Temporal lobe (tissue), 4 donors: ENCODE measurements at places on chromosomes 7 and 10. TPM values are rescaled to one million over a fixed set of nuclear protein-coding genes. Genes with fewer than 3 reads are reported as not detected.

Gene WNT8B
- not detected for total RNA-seq

Gene CTNNA3
- total RNA-seq, result 1.5 TPM

Gene OR6B1
- not detected for total RNA-seq

Gene TMEM225B
- total RNA-seq, result 0.49 TPM

Gene SPDYE16
- total RNA-seq, result 0.25 TPM

Gene PTPN20
- 4.7 TPM for total RNA-seq

Gene SLC39A12
- total RNA-seq, result 2.2 TPM
